ENCODE measurements at places on chromosomes 2 and 18.
A peak's percentile ranks its signal among the peaks of the same experiment; 100 is the strongest.

- no peak for DNase-seq
These were observed 100.4 kb upstream of the DDX18 start for GRCh38 chr2:117714110-117714509.

- no peak for DNase-seq
These were observed 51.4 kb downstream of the TRAPPC12 start for GRCh38 chr2:3430740-3431490.

- DNase-seq: peak; percentile 37
These were observed 44.9 kb downstream of the DYSF start for GRCh38 chr2:71498261-71498701.

DNA sequence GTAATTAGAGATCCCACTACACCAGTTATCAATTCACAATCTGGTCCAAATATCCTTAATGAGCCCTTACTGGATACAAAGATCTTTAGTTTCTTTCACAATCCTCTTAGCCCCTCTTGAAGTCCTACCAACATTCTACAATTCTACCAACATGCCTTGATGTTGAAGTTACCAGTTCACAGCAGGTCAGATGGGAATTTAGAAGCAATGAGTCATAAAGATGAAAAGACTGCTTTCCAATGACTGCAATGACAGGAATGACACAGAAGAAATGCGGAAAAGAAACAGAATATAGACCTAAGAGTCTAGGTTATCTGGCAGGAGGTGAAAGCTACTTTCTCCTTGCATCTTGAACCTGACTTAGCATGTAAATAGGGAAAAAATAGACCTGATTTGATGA is 24.5 kb downstream of the RTTN start:
- peak; percentile 69 for DNase-seq

- no peak for DNase-seq
These were observed 19.4 kb upstream of the TMX3 start for GRCh38 chr18:68734308-68734707.

- peak; percentile 94 for DNase-seq
These were observed 55.1 kb upstream of the MAP4K3 start for GRCh38 chr2:39492095-39492590.

DNA sequence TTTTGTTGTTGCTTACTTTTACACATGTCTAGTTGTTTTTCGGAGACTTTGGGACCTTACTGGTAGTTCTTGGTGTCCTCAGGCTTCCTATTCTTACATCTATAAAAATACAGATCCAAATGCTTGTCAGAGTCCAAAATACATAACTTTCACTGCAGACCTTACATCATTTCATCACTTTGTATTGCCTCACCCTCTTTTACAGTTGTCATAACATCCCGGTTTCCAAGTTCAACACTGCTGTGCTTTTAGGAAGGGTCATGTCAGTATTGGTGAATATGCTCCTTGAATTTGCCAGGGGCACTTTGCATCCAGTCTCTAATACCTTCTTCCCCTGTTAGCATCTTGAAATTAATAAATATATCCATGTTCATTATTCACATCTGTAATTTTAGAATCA is 518.2 kb upstream of the RAB12 start:
- DNase-seq: no peak

DNA sequence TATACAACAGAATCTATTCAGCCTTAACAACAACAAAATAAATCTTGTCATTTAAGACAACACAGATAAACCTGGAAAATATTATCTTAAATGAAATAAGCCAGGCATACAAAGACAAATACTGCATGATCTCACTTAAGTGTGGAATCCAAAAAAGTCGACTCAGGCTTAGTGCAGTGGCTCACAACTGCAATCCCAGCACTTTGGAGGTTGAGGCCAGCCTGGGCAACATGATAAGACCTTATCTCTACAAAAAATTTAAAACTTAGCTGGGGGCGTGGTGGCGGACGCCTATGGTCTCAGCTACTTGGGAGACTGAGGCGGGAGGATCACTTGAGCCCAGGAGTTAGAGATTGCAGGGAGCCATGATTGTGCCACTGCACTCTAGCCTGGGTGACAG is 75.2 kb upstream of the RNU4ATAC start:
- no peak for DNase-seq

GRCh38 chr2:86064006-86064405 is 41.7 kb downstream of the POLR1A start:
- no peak for DNase-seq

DNA sequence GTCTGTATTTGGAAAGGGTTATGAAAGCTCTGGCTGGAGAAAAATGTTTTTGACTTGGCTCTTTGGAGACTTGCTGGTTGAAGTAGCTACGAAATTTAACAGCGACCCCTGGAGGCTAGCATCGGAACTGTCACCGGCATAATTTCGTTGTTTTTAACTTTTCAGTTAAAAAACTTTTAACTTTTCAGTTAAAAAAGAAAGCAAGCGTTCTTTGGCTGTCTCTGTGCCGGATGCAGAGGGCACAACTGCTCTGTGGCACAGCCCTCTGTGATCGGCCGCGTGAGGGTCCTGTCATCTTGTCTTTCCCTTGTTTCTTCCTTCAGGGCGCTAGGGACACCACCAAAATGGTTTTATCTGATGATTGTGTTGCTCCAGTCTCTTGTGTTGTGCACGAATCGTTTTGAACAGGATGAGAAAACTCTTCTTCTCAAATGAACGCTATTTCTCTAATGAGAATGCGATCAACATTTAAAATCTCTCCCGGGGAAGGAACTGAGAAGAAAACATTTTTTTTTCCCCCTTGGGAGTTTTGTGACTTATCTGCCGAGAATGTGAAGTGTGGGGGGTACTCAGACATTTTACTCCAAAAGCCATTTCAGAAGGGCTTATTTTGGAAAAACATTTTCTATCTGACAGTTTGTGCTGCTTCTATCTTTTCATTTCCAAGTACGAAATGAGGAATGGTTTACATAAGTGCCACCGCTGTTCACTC is 57.1 kb downstream of the ADCYAP1 start:
- DNase-seq: peak; percentile 13

DNA sequence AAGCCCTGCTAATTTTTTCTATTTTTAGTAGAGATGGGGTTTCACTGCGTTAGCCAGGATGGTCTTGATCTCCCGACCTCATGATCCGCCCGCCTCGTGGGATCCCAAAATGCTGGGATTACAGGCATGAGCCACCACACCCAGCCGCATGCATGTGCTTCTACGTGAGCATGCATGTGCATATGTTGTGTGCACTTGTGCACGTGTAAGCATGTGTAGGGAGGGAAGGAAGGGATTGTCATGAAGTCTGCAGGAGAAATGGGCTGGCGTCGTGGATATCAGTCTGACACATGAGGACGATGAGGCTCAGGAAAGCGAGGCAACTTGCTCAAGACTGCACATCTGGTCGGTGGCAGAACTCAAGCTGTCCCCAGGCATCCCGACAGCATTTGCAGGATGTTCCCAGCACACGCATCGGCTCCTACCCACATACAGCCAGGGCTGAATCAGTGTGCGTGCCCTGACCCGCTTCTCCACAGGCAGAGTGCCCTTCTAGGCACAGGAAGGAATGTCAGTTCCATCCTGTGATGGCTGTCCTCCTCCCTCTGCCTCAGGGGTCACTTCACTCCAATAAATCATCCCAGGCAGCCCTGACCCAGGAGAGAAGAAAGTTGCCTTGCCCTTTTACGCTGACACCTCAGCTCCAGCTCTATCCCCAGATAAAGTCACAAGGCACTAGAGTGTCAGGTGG is 49.9 kb upstream of the SLC14A2 start:
- no peak for DNase-seq

DNA sequence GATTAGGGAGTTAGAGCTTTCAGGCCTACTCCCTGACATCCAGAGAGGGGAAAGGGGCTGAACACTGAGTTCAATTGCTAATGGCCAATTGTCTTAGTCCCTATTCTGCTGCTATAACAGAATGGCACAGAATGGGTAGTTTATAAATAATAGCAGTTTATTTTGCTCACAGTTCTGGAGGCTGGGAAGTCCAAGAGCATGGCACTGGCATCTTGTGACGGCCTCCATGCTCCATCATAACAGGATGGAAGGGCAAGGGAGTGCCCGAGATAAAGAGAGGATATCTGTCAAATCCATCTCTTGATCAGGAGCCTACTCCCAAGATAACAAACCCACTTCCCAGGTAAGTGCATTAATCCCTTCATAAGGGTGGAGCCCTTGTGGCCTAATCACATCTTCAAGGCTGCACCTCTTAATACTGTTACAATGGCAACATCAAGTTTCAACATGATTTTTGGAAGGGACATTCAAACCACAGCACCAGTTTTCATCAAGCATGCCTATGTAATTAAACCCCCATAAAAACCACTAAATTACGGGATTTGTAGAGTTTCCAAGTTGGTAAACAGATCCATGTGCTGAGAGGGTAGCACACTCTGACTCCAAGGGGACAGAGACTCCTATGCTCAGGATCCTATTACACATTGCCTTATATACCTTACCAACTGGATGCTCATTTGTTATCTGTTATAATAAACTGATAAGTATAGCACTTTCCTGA is 44.6 kb downstream of the BAZ2B start:
- DNase-seq: no peak

DNA sequence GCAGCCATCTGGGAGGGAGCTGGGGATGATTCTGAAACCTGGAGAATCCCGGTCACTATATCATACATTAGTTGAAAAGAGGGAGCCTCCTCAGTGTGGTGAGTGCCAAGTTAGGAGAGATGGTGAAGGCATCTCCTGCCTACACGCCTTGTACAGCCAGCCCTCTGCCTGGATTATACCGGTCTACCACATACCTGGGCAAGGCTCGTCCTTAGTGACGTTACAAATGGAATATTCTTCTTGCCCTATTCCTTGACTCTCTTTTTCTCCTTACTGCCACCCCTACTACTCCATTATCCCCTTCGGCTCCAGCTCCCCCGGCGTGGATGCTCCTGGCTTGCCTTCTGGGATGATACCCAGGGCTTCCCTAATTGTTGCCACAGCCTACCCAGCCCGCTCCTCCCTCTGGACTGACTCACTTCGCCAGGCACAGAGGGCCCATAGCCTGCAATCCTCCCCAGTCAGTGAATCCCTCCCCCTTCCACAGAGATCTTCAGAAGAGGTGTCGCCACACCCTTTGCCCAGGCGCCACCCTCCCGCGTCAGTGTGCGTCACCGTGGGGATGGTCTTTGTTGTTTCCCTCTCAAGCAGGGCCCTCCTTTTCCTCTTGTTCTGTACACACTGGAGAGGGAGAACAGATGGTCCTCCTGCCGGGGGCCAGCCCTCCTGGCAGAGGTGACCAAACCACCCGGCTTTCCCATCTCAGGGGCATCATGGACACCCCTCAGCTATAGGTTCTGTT is 115.2 kb upstream of the EPAS1 start:
- DNase-seq: no peak

DNA sequence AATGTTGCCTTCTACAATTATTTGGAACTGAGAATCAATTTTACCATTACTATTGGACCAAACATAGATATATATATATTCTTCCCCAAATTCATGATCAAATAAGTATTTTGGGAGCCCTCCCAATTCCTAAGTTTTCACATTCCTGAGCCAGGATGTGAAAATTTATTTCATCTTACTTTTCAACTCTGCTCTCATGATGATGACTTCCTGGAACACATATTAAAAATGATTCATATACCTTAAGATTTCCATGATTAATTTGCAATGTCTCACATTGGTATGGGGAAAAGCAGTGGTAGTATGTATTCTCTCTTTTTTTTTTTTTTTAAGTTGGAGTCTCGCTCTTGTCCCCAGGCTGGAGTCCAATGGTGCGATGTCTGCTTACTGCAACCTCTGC is 596.1 kb upstream of the ZEB2 start:
- no peak for DNase-seq

All from HepG2 (cell line).